ENCODE measurements at places on chromosomes 7 and 10.

DNA sequence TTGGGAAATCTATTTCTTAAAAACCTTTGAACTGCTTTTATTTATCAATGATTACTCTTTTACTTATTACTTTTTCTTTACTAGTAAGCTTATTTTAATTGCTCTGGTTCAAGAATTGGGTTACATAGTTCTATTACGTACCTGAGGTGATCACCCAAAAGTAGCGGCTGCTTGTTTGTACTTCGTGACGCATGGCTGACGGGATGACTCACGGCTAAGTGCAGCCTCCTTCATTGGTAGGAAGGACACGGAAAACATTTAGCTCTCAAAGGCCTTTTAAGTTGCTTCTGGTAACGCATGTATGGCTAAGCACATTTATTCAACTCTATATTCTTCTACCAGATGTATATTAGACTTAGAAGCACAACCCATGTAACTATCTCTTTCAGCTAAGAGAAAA is 285.8 kb upstream of the SP4 start:
- peak; percentile 1 for DNase-seq

DNA sequence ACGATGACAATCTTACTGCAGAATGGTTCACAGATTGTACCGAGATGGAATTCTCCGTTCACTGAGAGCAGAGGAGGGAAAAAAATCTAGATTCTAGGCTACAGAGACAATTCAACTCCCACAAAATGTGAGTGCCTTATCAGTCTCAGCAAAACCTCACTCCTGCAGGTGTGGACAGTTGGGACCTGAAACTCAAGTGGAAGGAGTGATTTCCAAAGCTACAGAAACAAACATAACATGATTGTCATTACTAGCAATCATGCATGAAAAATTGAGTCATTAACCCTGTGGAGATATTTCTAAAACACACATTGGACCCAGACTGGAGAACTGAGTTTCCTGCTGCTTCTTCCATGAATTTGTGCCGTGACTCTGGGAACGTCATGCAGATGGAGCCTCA is 70.3 kb downstream of the CALML3 start:
- no peak for DNase-seq

- DNase-seq, result no peak
Observed at GRCh38 chr10:98403812-98404504, 11.0 kb downstream of the PYROXD2 start.

- DNase-seq, result no peak
Observed at GRCh38 chr7:5396542-5396941, 27.1 kb downstream of the TNRC18 start.

GRCh38 chr7:7812112-7812511 is 93.7 kb upstream of the RPA3 start:
- no peak for DNase-seq

- DNase-seq, result no peak
Observed at GRCh38 chr10:64344211-64344610, 823.0 kb downstream of the REEP3 start.
